ENCODE measurements at places on chromosomes 2 and 18. TPM values are rescaled to one million over a fixed set of nuclear protein-coding genes. Genes with fewer than 3 reads are reported as not detected.

- no peak overlapping the region for H3K27ac ChIP-seq
- DNase-seq: no peak
- no peaks in the 10 kb centered on the region for H3K36me3 ChIP-seq
- no peaks in the 10 kb centered on the region for H3K27me3 ChIP-seq
Observed at GRCh38 chr2:196217116-196217515, 45.7 kb upstream of the STK17B start.

GNAL gene
- 0.92 TPM for total RNA-seq

DNA sequence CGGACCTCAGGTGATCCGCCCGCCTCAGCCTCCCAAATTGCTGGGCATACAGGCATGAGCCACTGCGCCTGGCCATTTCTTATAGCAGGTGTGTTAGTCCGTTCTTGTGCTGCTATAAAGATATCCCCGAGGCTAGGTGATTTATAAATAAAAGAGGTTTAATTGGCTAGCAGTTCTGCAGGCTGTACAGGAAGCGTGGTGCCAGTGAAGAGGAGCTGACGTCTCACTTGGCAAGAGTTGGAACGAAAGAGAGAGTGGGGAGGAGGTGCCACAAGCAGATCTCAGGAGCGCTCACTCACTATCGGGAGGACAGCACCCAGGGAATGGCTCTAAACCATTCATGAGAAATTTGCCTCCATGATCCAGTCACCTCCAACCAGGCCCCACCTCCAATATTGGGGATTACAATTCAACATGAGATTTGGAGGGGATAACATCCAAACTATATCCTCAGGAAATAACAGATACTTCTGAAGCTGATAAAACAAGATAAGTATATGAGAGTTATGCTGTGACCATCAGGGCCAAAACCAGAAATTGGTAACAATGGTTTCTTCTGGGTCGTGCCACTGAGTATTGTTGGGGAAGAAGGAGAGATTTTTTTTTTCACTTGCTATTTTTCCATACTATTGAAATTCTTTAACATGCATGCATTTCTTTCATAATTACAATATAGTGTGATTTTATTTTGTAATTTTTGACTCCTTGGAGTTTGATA lies 7.4 kb upstream of the RMC1 start:
- no peak for DNase-seq
- no peaks in the 10 kb centered on the region for H3K27me3 ChIP-seq
- H3K36me3 ChIP-seq: no peaks in the 10 kb centered on the region
- H3K27ac ChIP-seq: no peak overlapping the region

DNA sequence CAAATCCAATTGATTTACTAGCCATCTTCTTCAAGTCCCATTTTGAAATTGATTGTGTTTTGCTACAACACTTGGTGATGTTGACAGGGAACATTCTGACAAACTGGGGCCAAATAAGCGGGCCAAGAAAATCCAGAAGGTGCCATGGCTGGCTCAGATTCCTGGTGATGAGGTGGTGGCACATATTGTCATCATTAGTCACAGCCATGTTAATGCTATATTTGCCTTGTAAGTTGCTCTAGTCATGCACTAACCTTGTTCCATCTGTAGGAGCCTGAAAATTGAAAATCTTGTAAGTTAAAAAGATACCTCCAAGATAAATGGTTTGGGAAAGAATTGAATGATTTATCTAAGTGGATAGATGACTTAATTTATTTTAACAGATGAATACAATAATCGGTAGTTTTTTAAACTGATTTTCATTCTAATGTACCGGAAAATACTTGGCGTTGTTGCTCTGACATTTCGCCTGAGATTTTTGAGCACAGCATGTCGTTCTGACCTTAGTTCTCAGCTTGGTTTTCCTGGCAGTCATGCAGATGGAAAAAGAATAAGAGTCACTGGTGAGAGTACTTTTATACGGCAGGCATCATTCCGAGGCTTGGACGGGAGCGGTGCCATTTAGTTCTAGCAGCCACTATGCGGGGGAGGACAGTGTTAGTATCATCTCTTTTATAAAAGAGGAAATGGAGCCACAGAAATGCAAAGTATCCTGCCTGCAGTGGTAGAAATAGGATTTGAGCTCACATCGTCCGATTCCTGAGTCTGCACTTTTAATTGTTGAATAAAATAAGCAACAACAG lies 133.9 kb downstream of the ZNF532 start:
- H3K27ac ChIP-seq: peak overlapping the region; percentile 17
- no peak for DNase-seq
- H3K4me3 ChIP-seq: no peak overlapping the region
- H3K4me1 ChIP-seq: no peaks in the 10 kb centered on the region

- H3K4me1 ChIP-seq: peaks cover 11% of the 10 kb centered on the region
- no peaks in the 10 kb centered on the region for H3K36me3 ChIP-seq
- no peaks in the 10 kb centered on the region for H3K27me3 ChIP-seq
- H3K27ac ChIP-seq: no peak overlapping the region
- no peak overlapping the region for H3K4me3 ChIP-seq
Observed at GRCh38 chr2:241931084-241931975, 61.8 kb downstream of the RTP5 start.

DNA sequence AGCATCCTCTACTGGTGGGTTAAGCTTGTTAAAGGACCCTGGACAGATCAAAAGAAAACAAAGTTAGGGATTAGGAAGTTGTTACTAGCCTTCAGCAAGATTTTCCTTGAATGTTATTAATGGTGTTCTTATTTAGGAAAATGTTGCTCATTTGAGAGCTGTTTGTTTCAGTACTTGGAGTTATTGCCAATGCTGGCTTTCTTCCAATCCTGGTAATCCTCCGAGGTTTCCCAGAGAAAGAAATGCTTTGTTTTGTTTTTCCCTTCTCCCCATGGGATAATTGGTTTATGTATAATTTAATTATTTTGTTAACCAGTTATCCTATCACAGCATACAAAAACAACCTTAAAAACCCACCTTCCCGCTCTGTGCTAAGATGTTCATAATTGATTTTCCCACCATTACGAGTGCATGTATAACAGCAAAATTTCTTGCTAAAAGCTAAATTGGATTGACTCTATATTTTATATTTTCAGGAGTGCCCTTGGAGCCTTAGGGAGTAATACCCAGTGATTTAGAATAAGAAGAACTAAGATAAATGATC lies 79.8 kb downstream of the MGAT5 start:
- no peaks in the 10 kb centered on the region for H3K4me1 ChIP-seq
- no peak for DNase-seq
- H3K4me3 ChIP-seq: no peak overlapping the region
- H3K27me3 ChIP-seq: no peaks in the 10 kb centered on the region
- H3K27ac ChIP-seq: no peak overlapping the region

GRCh38 chr2:150643114-150643725 lies 155.8 kb upstream of the RND3 start:
- H3K4me3 ChIP-seq: no peak overlapping the region
- H3K27ac ChIP-seq: no peak overlapping the region
- no peaks in the 10 kb centered on the region for H3K4me1 ChIP-seq
- H3K36me3 ChIP-seq: no peaks in the 10 kb centered on the region
- no peaks in the 10 kb centered on the region for H3K27me3 ChIP-seq

FIGN gene
- 5.4 TPM for total RNA-seq

DNA sequence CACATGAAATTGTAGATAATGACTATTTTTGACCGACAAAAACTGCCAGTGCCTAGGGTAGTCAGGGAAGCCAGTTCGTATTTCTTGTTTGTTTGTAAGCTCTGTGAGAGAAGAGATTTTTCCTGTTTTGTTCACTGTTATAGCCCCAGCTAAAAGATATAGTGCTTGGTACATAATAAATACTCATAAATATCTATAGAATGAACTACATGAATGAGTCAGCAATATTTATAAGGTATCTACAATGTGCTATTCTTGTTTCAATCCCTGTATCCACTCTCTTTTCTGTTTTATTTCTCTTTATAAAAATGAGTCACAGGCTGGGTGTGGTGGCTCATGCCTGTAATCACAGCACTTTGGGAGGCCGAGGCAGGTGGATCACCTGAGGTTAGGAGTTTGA lies 275.6 kb upstream of the FANCL start:
- H3K27me3 ChIP-seq: no peaks in the 10 kb centered on the region
- no peaks in the 10 kb centered on the region for H3K4me1 ChIP-seq
- no peak overlapping the region for H3K27ac ChIP-seq
- H3K36me3 ChIP-seq: no peaks in the 10 kb centered on the region
- no peak overlapping the region for H3K4me3 ChIP-seq

DNA sequence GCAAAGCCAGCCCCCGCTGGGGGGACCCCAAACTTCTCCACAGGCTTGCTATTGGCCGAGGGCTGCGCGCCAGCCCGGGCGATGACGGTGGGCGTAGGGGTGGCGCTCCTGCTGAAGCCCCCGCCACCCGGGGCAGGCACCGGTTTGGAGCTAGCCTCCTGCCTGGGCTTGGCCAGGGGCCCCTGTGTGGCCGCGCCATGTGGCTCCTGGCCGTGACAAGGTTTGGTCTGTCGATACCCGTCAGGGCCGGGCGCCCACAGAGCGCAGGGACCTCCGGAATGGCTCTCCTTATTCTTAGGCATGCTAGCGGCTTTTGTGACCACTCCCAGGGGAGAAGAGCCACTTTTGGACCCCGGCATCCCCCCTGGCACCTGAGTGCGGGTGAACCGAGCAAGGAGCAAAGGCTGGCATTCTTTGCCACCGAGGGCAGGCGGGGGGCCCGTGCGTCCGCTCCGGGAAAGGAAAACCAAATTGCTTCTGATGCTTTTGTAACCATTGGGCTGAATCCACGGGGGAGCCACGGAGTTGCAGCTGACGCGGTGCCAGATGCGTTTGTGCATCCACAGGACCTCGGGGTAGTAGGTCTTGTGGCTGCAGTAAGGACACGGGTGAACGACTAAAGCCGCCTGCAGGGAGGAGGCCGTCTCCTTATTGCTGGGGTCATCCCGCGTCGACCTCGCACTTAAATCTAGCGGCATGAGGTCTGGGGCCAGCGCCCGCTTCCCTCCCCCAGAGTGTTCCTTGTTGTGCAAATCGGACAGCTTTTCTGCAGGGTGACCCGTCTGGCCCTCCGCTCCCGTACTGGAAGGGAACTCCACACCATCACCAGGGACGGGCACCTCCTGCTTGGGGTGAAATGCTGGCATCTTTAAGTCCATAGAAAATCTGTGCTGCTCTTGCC lies 115.6 kb downstream of the ZNF516 start:
- no peak overlapping the region for H3K27ac ChIP-seq
- no peaks in the 10 kb centered on the region for H3K27me3 ChIP-seq
- H3K4me3 ChIP-seq: no peak overlapping the region
- H3K4me1 ChIP-seq: no peaks in the 10 kb centered on the region

DNA sequence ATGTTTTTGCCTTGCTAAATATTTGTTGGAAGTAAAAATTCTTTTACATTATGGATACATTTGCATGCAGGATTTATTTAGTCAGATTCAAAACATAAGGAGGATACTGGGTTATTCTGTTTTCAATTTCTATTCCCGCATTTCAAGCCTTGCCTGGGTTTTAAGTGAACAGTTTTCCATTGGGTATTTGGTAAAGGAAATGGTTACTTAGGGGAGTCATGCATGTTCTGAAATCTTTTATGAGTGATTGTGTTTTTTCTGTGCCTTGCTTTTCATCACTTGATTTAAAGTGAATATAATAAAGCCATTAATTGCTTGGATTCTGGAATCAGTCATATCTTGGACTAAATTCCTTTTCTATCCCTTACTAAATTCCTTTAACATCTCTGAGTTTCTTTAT lies 12.0 kb upstream of the SP9 start:
- no peak overlapping the region for H3K4me3 ChIP-seq
- H3K36me3 ChIP-seq: no peaks in the 10 kb centered on the region
- H3K4me1 ChIP-seq: peaks cover 11% of the 10 kb centered on the region
- no peak for DNase-seq
- H3K27ac ChIP-seq: no peak overlapping the region
- peaks cover 6% of the 10 kb centered on the region for H3K27me3 ChIP-seq

DNA sequence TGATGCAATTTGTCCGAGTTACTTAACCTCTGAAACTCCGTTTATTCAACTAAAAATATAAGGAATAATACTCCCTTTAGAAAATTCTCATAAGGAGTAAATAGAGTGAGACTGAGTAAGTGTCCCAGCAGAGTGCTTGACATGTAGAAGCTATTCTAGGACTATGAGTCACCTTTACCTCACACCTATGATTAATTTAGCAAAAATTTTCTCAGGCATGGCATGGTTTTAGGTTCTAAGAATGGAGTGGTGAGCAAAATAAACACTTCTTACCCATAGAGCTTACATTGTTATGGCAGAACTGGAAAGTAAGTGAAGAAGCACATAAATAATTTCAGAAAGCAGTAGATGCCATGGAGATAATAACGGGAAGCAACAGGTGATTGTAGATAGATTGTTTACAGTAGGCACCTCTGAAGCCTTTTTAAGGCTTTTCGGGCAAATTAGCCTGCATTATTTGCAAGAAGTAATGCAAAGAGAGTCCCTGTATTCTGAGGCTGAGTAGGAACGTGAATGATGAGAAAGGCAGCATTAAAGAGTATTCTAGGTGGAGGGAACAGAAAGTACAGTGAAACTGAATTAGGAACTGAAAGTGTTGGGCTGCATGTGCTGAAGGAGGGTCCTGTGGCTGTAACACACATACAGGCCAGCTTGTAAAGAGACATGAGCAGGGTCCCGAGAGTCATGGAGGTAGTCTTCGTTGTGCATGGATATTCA lies 209.2 kb downstream of the ZNF407 start:
- no peaks in the 10 kb centered on the region for H3K27me3 ChIP-seq
- H3K27ac ChIP-seq: no peak overlapping the region
- H3K4me1 ChIP-seq: no peaks in the 10 kb centered on the region
- H3K4me3 ChIP-seq: no peak overlapping the region

GRCh38 chr2:146363731-146364130 lies 1481.1 kb upstream of the ACVR2A start:
- DNase-seq: no peak
- H3K27me3 ChIP-seq: no peaks in the 10 kb centered on the region
- no peaks in the 10 kb centered on the region for H3K4me1 ChIP-seq
- H3K4me3 ChIP-seq: no peak overlapping the region
- H3K36me3 ChIP-seq: no peaks in the 10 kb centered on the region

- no peaks in the 10 kb centered on the region for H3K4me1 ChIP-seq
- no peak overlapping the region for H3K27ac ChIP-seq
- H3K4me3 ChIP-seq: no peak overlapping the region
- no peaks in the 10 kb centered on the region for H3K36me3 ChIP-seq
- DNase-seq: no peak
Observed at GRCh38 chr18:23871410-23871809, 143.1 kb upstream of the TTC39C start.

EMILIN1 gene
- 24.8 TPM for total RNA-seq

DNA sequence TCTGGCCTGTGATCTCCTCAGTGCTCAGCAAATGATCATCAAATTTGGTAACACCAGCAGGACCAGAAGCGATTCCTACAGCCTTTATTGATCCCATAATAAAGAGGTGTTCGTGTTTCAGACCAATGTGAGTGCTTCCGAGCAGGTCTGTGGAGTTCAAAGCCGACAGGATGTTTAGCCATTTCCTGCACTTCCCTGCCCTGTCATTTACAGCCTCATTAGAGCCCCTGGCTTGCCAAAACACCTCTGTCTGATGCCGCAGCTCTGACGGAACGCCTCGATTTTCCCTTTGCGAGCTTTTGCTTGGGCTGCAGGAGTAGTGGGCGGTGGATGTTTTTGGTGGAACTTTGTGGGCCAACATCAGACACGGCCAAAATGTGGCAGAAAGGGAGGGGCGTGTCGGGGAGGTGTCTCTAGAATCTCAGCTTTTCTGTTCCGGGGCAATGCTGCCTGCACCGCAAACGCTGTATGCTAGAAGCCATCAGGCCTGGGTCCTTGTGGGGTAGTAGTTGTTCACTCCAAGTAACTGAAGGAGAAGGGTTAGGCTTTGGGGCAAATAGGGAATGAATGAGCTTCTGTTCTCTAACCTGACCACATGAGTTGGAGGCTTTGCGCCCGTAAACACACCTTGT lies 26.1 kb upstream of the INHBB start:
- no peak overlapping the region for H3K27ac ChIP-seq
- H3K36me3 ChIP-seq: no peaks in the 10 kb centered on the region
- DNase-seq: no peak
- H3K4me3 ChIP-seq: no peak overlapping the region
- no peaks in the 10 kb centered on the region for H3K4me1 ChIP-seq

INO80D gene
- total RNA-seq: 8.1 TPM

All from liver (tissue), 10 donors.